ENCODE measurements at places on chromosomes 16 and 17.
A peak's percentile ranks its signal among the peaks of the same experiment; 100 is the strongest.

GRCh38 chr16:54693864-54694263 lies 236.8 kb upstream of the IRX5 start:
- DNase-seq, result no peak

DNA sequence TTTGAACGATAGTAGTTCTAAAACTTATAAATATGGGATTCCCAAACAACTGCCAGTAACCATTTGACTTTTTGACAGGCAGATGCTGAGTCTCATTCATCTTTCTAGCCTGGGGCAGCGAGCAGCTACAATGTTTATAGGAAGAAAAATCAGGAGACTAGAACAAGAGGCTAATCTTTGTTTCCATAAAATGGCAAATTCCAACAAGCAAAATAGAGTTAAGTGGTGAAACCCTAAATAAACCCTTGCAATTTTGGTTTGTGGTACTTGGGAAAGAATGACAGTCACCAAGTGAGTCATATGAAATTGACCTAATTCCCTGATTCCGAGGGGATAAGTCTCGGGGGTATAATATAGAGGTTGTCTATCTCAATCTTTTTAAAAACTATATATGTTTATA lies 27.3 kb upstream of the HS3ST2 start:
- DNase-seq, result no peak

DNA sequence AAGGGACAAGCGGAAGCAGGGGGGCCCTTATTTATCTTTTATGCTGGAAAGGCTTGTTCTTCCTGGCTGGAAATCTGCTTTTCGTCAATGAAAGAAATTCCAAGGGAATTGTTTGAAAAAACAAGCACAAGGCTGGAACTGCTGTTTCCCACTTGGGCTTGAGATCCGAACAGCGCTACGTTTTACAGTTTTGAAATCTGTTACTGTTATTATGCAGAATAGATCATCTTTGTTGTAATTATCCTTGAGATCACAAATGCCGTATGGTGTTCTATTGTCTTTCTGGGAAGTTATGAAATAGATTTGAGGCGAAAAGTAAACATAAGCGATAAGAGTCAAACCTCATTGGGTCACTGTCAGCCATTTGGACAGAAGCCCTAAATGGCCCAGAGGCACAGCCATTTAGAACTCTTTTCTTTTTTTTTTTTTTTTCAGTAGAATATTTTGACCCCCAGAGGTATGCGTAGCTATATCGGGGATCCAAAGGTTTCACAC lies 223.3 kb downstream of the IRX3 start:
- DNase-seq, result no peak

DNA sequence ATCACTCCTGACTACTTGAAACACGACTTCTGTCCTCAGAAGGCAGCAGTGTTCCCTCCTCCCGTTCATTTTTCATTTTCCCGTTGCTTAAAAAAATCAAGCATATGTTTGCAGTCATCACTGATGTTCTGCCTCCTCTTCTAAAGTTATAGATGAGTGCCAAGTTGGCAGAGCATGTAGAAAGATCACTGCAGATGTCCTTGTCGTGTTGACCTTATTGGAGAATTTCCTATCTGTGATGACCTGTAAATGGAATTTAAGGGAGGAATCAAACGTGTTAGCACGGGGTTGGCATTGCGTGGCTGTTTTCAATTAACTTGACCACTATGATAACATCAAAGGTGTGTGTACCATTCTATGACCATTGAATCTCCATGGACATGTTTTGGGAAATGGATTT lies 396.7 kb downstream of the WWOX start:
- DNase-seq, result no peak

- no peak for DNase-seq
These were observed 203.0 kb upstream of the DYNLRB2 start for GRCh38 chr16:80337786-80338185.

GRCh38 chr16:84048270-84048669 lies 5.7 kb upstream of the SLC38A8 start:
- DNase-seq, result no peak

DNA sequence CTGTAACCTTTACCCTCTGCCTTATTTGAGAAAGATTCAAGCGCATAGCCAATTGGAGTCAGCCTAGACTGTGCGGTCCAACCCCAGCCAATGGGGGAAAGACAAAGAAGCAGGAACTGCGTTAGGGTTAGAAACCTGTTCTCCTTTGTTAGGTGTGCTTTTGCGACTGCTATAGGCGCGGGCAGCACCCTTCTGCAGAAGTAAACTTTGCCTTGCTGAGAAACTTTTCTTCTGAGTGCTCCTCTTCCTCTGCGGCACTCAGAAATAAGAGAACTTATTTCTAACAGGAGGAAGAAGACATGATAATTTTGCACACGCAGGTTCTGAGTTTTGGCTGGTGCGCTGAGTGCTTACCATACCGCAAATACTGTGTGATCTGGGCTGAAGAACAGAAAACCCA lies 9.0 kb downstream of the TXNL4B start:
- DNase-seq, result no peak

GRCh38 chr17:4724650-4725049 lies 6.6 kb upstream of the MED11 start:
- no peak for DNase-seq

GRCh38 chr17:56909742-56910508 lies 3.9 kb downstream of the TRIM25 start:
- no peak for DNase-seq

DNA sequence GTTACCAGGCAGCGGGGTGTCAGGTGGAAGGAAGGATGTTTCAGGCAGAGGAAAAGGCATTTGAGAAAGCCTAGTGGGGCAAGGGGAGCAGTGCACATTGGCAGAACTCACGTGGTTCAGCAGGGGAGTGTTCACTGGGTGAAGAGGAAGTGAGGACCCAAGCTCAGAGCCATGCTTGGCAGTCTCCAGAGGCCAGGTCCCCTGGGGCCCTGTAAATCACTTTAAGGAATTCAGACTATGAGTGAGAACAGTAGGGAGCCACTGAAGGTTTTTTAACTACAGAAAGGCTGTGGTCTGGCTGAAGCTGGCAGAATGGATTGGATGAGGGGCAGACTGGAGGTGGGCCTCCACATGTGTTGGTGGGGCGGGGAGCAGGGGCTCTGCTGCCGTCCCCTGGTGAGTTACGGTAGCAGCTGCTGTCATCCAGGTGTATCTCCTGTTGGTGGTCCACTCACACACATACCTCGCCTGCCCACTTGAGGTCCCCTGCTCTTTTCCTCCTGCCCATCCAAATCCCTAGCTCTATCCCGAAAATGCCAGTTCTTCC lies 5.1 kb downstream of the CLEC16A start:
- DNase-seq, result no peak

GRCh38 chr17:9181640-9182039 lies 160.3 kb downstream of the NTN1 start:
- DNase-seq, result no peak

DNA sequence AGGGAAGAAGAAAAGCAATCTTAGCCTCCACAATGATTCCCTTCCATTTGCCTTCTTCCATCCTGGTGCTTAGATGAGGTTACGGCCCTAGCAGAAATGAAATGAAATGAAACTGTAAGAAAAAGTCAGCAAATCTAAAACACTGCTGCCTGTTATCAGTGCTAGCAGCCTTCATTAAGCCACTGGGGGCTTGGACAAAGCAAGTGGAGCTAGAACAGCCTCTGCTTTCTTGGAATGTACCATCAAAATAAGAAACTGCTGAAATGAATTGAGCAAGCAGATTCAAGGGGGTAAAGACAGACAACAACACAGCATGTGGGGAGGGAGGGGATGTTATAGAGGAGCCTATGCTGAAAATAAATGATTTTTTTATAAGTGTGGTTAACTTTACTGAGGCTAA lies 5.1 kb downstream of the ANKFN1 start:
- DNase-seq, result no peak

DNA sequence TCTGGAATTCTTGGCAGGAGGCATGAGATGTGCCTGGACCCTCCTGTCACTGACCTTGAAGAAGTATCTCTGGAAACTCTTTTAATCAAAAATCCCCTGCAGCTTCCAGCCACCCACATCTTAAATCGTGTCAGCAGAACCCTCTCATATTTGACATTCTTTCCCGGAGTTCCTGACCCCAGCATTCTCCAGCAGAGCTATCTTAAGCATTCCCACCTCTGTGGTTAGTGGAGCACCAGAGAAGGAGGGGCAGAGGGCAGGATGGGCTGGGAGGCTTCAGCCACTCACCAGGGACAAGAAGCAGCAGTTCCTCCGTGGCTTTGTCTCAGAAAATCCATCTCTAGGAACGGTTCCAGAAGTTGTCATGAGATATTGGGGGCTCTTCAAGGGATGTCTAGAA lies 149.9 kb downstream of the RGS9 start:
- DNase-seq, result no peak

DNA sequence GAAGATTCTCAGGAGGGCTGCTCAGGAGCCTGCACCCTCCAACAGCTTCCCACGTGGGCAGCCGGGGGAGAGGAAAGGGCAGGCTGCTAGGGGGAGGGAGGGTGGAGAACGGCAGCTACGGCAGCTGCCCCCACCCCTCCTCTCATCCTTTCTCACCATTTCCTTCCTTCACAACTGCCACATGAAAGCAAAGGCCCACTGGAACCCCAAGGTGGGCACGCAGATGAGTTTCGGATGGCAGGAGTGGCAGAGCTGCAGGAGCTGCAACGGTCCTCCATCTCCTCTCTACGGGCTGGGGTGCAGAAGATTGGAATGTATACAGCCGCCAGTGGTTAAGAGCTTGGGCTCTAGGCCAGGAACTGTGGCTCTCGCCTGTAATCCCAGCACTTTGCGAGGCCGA lies 77.7 kb downstream of the GAS7 start:
- no peak for DNase-seq

DNA sequence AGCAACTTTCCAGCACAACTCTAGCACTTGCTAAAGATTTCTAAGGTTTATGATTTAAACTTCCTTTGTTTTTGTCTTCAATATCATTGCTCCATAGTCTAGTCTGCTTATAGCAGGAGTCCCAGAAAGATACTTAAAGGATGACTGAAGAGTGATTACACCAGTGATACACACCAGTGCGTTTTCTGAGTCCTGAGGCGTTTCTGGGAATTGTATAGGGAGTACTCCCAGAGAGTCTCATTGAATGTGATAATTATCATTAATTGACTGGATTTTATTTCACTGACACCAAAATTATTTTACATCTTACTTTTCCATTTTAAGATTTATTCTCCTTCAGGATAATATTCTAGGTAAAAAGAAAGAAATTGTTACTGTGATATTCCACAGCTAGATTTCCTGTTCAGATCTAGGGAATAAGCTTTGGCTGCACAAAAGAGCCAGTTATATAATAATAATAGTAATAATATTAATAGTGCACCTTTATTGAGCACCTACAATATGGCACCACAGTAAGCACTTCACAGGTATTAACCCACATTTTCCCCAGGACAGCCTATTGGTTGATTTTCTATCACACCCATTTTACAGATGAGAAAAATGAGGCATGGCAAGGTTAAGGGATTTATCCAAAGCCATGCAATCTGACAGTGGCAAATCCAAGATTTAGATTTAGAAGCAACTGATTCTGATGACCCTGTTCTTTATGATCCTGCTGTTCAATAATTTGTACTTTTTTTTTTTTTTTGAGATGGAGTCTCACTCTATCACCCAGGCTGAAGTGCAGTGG lies 62.6 kb downstream of the IRX5 start:
- DNase-seq, result no peak

DNA sequence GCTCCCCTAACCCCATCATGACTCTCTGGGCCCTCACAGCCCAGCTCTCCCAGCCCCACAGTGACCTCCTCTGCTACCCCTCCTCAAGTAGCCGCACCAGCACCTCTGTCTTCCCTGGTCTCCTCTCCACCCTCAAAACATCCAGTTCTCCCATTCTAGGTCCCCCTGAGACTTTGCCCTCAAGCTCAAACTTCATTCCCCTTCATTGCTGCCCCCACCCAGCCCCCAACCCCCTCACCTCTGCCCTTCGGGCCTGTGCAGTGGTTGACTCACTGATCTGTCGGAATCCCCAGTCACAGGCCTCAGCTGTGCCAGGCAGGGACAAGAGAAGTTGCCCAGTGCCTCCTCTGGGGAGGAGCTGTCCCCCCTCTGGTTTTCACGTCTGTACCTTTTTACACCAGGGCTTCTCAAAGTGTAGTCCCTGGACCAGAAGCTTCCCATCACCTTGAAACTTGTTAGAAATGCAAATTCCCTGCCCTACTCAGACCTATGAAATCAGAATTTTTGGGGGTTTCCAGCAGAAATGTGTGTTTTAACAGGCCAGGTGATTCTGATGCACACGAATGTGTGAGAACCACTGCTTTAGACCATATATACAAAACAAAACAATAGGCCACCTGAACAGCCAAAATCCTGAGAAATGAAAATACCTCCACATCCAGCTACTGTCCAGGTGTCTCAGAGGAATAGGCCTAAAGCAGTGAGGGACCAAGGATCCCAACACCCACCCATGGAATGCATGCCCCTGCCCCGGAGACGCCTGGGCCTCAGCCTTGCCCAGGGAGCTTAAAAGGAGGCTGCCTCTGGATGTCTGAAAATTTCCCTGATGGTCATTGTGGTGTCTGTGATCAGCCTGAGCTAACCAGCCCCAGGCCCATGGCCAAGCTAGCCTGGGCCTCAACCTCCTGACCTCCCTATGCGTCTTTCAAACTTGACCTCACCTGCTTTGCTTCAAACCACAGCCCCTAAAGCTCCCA lies 853 bp upstream of the DOK4 start:
- no peak for DNase-seq

DNA sequence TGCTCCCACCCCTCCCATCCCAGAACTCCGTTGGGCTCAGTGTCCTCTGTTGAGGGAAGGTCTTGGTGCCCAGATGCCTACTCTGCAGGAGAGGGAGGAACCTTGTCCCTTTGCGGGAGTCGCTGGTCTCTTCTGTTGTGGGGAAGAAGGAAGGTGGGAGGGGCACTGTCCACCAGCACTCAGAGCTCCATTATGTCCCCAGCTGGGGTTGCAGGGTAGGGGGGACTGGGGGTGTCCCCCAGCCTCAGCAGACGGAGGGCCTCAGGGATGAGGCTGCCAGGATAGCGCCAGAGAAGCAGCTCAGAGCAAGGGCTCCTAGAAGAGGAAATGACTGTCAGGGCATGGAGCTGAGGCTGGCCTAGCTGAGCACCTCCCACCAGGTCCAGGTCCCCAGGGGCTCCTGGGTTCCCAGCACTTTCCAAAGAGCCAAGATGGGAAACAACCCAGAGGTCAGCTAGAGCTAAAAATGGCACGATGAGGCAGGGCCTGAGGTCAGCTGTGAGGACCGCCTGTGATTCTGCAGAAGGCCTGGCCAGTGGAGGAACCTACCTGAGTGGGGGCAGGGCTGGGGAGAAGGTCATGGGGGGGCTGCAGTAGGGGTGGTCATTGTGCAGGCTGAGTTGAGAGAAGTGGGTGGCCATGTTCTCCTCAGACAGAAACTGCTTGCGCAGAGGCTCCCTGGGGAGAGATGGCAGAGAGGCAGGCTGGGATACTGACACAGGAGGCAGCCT lies 893 bp downstream of the HCFC1R1 start:
- no peak for DNase-seq

- DNase-seq, result no peak
These were observed 16.9 kb downstream of the PSMD3 start for GRCh38 chr17:39997543-39997942.

DNA sequence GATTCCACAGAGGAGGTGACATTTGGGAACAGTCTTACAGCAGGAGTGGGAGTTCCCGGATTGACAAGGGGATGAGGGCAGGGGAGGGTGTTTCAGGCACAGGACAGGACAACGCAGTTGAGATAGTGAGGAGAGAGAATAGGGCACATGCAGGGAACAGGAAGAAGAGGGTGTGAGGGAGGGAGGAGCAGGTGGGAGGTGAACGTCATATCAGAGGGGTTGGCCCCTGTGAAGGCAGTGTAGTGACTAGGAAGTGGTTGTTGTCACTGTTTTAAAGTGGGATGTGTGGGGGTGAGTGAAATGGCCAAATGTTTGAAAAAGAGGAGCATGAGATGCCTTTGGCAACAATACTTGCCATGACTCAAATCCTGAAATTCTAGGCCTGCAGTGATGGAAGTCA lies 12.2 kb downstream of the PRKCB start:
- no peak for DNase-seq

- DNase-seq, result peak; percentile 83
These were observed at the start of gene SOCS3 for GRCh38 chr17:78359997-78360370. Gene SOCS3, minus strand, starts transcription at chr17:78360077. Its CDS starts 982 bp downstream, at chr17:78359095.

All from stimulated activated CD4-positive, alpha-beta T cell treated with anti-CD3 and anti-CD28 coated beads, Interleukin-1b, Interleukin-23, amount 100 ng/mL, for 24 hours (primary cell).